ENCODE measurements at places on chromosomes 7 and 10. TPM values are rescaled to one million over a fixed set of nuclear protein-coding genes. Genes with fewer than 3 reads are reported as not detected.

CLEC2L gene
- total RNA-seq = not detected

HOXA5 gene
- total RNA-seq = not detected

IGFBP3 gene
- total RNA-seq = 3.5 TPM

TMEM176A gene
- total RNA-seq = 0.26 TPM

CDC14C gene
- not detected for total RNA-seq

POM121C gene
- total RNA-seq = 64.6 TPM

CALHM3 gene
- total RNA-seq = not detected

FOXP2 gene
- total RNA-seq = not detected

PON2 gene
- total RNA-seq = 6.0 TPM

ZRANB1 gene
- total RNA-seq = 16.7 TPM

TMEM225B gene
- total RNA-seq = 0.70 TPM

CABCOCO1 gene
- not detected for total RNA-seq

GBX1 gene
- total RNA-seq = not detected

GTF2IRD2 gene
- total RNA-seq = 8.0 TPM

ANKRD26 gene
- 9.7 TPM for total RNA-seq

GPR141 gene
- not detected for total RNA-seq

ATP6V0A4 gene
- total RNA-seq = not detected

TRRAP gene
- 49.6 TPM for total RNA-seq

HOXA9 gene
- not detected for total RNA-seq

All from CD8-positive, alpha-beta memory T cell (primary cell).